ENCODE measurements at places on chromosomes 3 and 15.

DNA sequence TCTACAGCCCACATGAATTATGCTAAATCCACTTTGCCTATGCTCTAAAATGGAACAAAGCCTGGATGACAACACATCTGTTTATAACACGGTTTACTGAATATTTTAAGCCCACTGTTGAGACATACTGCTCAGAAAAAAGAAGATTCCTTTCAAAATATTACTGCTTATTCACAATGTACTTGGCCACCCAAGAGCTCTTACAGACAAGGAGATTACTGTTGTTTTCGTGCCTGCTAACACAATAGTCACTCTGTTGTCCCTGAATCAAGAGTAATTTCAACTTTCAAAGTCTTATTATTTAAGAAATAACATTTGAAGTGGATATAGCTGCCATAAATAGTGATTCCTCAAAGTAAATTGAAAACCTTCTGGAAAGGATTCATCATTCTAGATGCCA lies 70.9 kb downstream of the ANKRD28 start:
- DNase-seq, result no peak

- no peak for DNase-seq
Measured at GRCh38 chr15:87741350-87741749, 515.2 kb downstream of the NTRK3 start.

DNA sequence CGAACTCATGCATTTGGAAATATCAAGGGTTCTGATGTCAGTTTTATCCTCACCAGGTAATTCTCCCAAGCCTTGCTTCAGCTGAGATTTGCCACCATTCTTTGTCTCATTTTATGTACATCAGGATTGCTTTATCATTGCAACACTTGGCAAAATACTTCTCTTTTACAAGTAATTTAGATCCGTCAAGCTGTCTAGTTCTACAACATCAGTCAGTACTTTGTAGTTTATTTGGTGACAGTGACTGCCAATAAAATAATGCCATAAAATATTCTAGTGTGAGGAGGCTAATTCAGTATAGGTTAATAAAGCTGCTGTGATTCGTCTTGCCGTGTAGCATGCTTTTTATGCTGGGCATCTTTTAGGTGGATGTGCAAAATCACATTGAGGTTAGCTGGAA lies 565.3 kb upstream of the SGO1 start:
- DNase-seq, result no peak

DNA sequence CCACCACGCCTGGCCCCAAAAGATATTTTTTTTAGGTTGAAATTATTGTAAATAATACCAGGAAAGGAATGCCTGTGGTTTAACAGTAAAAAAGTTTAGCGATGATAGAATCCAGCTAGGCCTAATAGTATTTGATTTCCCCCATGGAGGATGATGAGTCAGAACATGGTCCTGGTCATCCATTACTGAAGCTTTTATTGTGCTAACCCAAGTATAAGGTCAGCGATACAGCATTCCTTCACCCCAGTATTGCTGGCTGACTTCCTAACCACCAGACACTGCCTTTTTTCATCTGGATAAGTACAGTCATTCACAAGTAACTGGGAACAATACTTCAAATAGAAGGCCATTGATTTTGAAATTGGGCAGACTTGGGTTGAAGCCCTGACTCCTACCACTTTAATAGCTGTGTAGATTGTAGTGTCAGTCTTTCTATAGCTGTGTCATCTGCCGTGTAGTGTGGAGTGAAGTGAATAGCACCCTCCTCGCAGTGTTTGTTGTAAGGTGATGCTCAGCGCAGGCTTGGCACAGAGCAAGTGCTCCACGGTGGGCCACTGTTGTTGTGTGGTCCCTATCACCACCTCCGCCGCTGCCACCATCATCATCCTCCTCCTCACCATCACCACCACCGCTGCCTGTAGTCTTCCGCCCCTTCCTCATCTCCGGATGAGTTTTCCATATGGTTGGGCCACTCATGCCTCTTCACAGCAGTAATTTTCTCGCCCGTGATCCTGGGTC lies 436.0 kb upstream of the TPM1 start:
- DNase-seq, result peak; percentile 99

DNA sequence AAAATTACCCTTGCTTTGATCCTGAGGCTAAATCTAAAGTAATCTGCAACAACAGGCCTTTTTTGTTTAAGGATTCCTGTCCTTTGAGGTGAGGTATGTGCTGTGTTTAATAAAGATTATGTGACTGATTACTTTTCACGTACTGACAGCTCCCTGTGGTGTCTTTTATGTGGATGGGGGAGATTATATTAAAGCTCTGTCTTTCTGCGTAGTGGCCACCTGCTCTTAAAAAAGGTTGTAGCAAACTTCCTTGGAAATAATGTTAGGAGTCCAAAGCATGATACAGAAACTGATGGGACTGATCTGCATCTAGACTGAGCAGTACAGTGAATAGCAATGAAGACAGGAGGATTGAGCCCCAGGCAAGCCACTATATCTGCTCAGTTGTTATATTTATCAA lies 453.0 kb upstream of the GOLIM4 start:
- no peak for DNase-seq

DNA sequence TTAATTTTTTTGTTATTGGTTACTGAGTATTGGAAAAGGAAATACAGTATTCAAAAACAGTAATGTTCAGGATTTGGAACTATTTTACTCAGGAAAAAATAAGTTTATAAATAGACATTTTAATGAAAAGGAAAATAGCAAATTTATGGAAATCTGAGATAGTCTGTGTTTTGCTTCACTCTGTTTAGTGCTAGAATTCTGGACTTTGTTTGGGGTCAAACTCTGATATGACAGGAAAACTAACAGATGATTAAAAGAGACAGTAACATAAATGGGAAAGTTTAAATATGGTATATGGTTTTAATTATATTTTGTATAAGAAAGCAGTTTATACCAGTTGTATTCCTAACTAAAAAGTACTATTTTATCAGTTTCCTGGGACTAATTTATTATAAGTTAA lies 17.4 kb downstream of the SETD5 start:
- DNase-seq, result no peak

DNA sequence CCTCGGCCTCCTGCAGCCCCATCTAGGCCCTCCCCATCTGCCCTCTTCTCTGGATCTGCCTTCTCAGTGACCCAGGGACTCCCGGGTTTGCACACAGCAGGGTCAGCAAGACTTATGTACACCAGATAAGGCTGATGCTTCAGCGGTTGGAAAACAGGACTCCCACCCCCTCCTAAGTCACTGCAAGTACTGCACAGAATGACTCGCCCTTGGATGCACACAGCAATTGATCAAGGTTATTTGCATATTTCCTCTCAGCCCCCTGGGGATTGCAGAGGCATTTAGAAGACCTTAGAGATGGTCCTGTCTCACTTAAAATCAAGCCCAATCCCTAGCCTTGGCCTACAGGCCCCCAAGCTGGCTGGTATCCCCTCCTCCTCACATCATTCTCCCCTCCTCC lies 8.9 kb downstream of the ACAN start:
- DNase-seq, result no peak

- DNase-seq, result no peak
Measured at GRCh38 chr3:142118911-142119310, 30.4 kb downstream of the TFDP2 start.

DNA sequence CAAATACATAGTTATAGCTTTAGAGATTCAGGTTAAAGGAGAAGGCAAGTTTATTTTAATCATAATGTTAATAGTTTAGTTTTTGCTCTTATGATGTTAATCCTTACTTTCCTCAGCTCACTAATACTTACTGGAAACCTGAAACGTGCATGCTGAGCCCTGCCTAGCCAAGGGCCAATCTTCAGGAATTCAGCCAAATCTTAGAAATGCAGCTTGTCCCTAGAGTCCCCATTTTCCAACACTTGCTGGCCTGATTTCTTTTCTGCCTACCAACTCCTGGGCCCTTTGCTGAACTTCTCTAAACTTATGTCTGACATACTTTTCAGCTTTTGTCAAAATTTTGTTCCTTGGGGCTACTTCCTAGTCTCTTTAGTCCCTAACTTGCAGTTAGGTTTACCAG lies 22.8 kb downstream of the BCHE start:
- DNase-seq, result no peak

GRCh38 chr3:69216981-69217380 lies 94.6 kb upstream of the LMOD3 start:
- DNase-seq, result no peak

- no peak for DNase-seq
Measured at GRCh38 chr15:70361106-70361505, 263.4 kb upstream of the TLE3 start.

DNA sequence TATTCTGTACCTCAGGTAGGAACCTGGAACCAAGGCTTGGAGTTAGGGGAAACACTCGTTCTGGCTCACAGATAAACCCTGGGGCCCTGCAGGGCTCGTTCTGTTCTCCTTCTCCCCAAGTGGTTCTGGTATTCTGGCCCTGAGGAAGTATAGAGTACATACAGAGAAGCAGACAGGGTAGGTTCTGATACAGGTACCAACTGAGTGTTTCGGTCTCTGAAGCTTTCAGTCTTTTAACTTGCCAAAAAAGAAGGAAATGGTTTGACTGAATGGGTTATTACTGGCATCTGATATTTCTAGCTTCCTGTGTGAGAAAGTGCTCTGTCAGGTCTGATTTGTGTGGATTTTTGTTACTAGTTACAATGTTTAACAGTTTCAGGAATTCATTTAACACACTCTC lies 67.3 kb downstream of the UBE2E2 start:
- no peak for DNase-seq

GRCh38 chr15:44084171-44084570 lies 110.9 kb downstream of the FRMD5 start:
- DNase-seq, result no peak

DNA sequence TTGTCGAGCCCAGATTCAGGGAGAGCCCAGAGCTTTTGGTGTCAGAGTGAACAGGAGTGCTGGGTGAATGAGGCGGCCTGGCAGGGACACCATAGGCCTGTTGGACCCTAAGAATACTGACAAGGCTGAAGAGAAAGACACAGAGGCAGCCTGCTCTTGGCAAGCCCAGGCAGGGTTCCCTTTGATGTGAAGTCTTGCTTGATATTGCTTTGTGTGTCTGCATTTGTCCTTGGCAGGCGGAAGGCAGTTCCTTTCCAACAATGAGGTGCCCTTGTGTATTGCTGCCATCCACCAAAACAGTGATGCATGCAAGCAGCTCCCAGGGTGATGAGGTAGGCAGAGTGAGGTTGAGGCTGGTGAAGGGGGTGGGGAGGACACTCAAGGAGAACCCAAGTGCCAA lies 152.7 kb upstream of the TSC22D2 start:
- no peak for DNase-seq

DNA sequence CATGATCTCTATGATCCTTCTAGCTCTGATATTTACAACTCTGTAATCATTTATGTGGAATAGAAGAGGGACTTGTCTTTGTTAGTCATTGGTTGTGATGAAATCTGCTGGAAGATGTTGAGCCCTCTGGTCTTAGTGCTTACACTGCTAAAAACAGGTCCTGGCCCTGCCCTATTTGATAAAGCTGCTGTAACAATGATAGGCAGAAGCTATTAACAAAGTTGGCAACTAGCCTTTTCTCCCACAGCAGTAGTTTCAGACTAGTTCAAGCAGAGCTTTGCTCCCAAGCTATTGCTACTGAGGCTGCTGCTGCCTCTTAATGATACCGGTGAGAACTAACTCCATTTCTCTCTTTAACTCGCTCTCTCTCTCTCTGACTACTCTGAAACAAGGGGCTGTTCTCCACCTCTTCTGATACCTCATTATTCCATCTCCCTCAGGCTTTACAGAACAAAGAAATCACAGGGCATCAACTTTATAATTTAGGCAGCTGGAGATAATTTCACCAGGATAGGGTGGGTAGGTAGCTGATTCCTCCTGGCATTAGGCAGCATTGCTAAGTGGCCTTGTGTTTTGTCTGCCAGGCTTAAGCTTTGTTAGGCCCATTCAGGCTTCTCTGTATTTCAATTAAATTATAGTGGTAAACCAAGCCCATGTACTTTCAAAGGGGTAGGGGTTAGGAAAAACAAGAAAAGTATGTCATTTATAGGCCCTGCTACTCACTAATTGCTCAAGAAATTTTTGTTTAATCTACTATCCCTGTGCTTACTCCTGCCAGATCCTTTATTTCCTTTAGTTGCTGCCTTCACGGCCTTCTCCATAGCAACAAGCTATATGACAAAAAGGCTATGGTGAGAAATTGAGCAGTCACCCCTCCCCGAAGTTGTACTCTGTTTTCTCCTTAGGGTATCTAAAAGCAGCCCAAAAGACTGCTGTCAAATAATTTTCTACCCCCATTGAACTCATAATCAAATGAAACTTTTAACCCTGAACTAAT lies 139.6 kb downstream of the RBPMS2 start:
- no peak for DNase-seq

DNA sequence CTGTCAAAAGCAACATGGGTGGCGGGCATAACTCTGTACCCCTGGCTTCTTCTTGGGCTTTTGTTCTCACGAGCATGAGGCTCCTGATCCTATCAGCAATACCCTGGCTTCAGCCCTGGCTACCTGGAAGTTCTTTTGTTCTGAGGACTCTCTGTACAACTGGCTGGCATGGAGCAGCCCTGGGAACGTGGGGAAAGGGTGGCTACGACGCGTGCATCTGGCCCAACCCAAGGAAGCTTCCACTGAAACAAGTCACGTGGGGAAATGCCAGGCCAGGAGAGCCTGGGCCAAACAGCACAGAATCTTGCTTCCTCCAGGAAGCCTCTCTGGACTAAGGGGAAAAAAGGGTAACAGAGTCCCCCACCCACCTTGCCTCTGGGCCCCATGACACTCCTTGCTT lies 22.7 kb upstream of the ATP2B2 start:
- no peak for DNase-seq

- no peak for DNase-seq
Measured at GRCh38 chr3:138326866-138327595, 2.6 kb downstream of the NME9 start.

DNA sequence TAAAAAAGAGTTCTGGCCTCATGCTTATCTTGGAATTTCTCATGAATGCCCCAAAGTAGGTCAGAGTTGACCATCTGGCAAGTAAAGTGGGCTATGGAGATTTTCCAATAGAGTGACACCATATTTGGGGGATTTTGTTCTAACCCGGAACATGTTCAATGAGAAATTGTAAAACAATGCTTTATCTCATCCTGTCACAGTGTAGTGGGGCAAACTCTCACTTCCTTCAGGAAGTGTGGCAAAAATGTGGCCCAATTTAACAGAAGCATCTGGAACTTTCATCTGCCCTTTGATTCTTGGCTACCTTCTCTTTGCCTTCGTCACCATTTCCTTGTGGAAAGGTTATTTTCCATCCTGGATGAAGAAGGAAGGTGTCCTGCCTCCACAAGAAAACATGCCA lies 70.8 kb downstream of the ADAMTS9 start:
- DNase-seq, result no peak

GRCh38 chr15:90987561-90988141 lies 6.7 kb downstream of the PRC1 start:
- DNase-seq, result no peak

- DNase-seq, result no peak
Measured at GRCh38 chr3:104631254-104631653, 735.5 kb upstream of the ALCAM start.

- DNase-seq, result no peak
Measured at GRCh38 chr3:140585828-140586227, 92.0 kb upstream of the TRIM42 start.

- DNase-seq, result peak; percentile 53
Measured at GRCh38 chr15:73052653-73053397, 562 bp downstream of the NEO1 start.

DNA sequence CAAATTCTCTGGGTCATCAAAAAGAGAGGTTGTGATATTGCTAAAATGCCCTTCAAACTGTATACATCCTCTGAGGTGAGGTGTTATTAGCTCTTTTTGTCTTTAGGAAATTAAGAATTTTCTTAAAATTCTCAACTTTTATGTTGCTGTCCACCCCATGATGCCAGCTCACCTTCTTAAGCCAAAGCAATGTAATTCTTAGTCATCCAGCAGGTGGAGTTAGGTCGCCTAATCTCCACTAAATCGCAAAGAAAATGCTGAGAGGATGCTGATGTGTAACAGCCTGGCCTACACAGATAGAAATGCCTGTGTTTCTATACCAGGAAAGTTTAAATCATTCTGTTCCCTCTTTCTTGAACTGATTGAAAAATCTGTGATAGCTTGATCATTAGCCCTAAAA lies 770.2 kb upstream of the ALCAM start:
- peak; percentile 34 for DNase-seq

Measured in HS-27A (cell line).